CD14-positive monocyte (primary cell): ENCODE measurements at places on chromosomes 6 and 20.

- no peak for DNase-seq
These were observed 9.2 kb upstream of the FAM83C start for GRCh38 chr20:35301426-35301825.

DNA sequence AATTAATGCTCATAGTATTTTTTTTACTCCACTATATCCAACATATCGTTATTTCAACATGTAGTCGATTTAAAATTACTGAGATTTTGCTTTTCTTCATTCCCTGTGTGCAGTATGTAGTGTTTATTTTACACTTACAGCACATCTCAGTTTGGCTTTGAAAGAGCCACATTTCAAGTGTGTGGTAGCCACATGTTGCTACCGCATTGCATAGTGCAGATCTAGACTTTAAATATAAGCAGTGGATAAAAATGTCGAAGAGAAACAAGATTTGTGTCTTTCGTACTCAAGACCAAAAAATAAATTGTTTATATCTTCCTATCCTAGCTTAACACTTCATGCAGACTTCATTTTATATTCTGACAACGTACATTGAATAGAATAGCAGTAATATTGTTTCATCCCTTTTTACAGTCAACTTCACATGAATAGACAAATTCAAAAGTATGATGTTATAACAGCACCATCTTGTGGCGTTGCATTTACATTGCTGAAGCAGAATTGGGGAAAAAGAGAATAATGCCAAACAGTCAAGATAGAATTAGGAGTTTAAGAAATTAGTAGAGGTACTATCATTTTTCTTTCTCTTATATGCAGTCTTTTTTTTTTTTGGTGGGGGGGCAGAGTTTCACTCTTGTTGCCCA is 29.9 kb downstream of the FBXO5 start:
- no peak for DNase-seq

- no peak for DNase-seq
These were observed 46.1 kb downstream of the KIAA0319 start for GRCh38 chr6:24599686-24600399.

DNA sequence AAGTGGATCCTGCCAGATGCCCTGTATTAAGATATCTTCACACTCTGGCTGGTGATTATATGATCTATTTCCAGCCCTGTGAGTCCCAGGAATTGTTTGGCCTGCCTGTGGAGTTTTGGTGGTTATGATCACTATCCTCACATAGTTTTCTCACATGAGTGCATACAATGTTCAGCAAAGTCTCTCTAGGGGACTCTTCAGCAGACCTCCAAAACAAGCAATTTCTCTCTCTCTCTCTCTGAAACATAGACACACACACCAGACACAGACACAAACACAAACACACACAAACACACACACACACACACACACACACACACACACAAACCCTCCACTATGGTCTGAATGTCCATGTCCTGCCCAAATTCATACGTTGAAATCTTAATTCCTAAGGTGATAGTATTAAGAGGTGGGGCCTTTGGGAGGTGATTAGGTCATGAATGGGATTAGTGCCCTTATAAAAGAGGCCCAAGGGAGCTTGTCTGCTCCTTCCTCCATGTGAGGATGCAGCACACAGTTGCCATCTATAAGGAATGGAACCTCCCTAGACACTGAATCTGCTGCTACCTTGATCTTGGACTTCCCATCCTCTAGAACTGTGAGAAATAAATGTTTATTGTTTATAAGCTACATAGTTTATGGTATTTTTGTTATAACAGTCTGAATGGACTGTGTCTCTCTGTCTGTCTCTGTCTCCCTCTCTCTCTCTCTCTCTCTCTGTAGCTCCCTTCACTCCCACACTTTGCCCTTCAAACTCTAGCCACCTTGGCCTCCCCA is 22.0 kb upstream of the SYNJ2 start:
- no peak for DNase-seq

- no peak for DNase-seq
These were observed 449 bp upstream of the AVP start for GRCh38 chr20:3084986-3085360.

- no peak for DNase-seq
These were observed 64.8 kb upstream of the POU3F2 start for GRCh38 chr6:98769546-98769945.

- peak; percentile 21 for DNase-seq
These were observed 28.0 kb downstream of the IL22RA2 start for GRCh38 chr6:137145421-137145820.

GRCh38 chr6:21753241-21754108 is 159.9 kb downstream of the SOX4 start:
- no peak for DNase-seq

GRCh38 chr6:40353967-40354452 is 233.2 kb downstream of the LRFN2 start:
- DNase-seq, result no peak

- DNase-seq, result no peak
These were observed 19.6 kb upstream of the CLIC5 start for GRCh38 chr6:46035242-46035641.

- peak; percentile 42 for DNase-seq
These were observed at the start of gene ANKEF1 for GRCh38 chr20:10034717-10035571. Gene ANKEF1, plus strand, starts transcription at chr20:10034987. Its CDS starts 3,315 bp downstream, at chr20:10038302.

- DNase-seq, result no peak
These were observed 416.8 kb upstream of the SPTLC3 start for GRCh38 chr20:12591949-12592470.

GRCh38 chr6:1801401-1801800 is 191.7 kb downstream of the FOXC1 start:
- DNase-seq, result no peak

- DNase-seq, result no peak
These were observed 335.1 kb downstream of the PREX1 start for GRCh38 chr20:48492715-48493070.

GRCh38 chr6:43262000-43262779 is 18.9 kb downstream of the TTBK1 start:
- no peak for DNase-seq

DNA sequence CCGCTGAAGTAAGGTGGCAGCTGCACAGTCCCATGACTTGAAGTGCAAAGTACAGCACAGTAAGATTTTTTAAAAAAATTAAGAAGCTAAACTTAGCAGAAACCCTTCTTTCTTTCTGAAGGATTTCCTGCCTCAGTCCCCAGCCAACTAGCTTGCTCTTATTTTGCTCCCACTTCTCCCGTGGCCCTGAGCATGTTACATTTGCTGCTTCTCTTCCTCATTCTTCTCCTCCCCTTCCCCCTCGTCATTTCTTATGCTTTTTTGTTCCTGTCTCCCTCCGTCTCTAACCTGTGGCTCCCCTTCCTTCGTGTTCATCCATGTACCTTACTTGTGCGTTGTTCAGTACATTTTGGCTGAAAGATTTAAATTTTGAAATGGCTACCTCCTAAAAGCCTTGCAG is 123.0 kb downstream of the SASH1 start:
- DNase-seq, result no peak

- no peak for DNase-seq
These were observed 435.0 kb downstream of the HAO1 start for GRCh38 chr20:7505152-7505834.

- DNase-seq, result no peak
These were observed 630 bp downstream of the PPP1R3G start for GRCh38 chr6:5085648-5086293.

GRCh38 chr6:21654361-21654760 is 60.8 kb downstream of the SOX4 start:
- no peak for DNase-seq

DNA sequence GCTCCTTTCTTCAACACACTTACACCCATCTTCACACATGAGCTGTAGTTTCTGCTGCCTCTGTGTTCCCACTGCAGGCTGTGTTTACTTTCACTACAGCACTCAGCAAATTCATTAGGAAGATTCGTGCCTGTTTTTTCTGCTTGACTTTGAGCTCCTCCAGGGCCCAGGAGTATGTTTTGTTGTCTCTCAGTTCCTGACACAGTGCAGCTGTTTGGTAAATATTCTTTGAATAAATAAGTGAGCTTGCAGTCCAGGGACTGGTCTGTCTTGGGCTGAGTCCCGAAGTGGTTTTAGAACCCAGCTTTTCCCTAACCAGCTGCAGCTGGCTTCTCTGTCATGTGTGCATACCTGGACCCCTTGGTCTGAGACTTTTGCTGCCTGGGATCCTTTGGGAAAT is 46.6 kb upstream of the CCN6 start:
- no peak for DNase-seq

- no peak for DNase-seq
These were observed 35.0 kb downstream of the E2F3 start for GRCh38 chr6:20436719-20437118.

- no peak for DNase-seq
These were observed 217.5 kb downstream of the TENT5A start for GRCh38 chr6:81534934-81535465.

GRCh38 chr6:113894712-113895674 is 37.8 kb downstream of the MARCKS start:
- DNase-seq, result no peak

DNA sequence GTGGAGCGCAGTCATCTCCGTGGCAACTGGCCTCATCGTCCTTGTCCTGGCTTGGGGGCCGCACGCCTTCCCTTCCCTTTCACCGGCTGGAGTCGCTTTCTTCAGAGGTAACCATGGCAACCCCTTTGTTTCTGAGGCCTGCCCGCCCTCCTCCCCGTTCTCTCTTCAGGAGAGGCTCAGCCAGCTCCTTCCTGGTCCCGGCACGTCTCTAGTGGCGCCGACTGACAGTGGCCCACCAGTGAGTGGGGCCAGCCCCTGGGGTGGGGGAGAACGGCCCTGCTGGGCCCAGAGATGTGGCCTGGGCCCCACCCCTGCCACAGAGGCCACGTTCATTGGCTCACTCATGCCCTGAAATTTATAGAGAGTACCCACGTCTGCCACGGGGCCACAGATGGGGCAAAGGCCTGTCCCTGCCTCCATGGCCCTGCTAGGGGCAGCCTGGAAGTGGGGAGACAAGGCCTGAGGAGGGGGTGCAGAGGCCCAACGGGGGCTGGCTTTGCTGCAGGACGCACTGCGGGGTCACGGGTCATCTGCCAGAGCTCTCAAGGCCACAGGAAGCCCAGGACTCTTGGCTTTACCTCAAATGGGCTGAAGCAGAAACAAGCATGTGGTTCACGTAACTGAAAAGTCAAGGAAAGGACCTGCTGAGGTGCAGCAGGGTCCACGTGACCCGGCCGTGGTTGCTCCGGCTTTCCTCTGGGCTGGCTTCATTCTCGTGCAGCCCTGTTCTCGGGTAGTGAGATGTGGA is 1.4 kb upstream of the OSBPL2 start:
- DNase-seq, result no peak

GRCh38 chr6:169972736-169973135 is 221.3 kb downstream of the ERMARD start:
- DNase-seq, result no peak

DNA sequence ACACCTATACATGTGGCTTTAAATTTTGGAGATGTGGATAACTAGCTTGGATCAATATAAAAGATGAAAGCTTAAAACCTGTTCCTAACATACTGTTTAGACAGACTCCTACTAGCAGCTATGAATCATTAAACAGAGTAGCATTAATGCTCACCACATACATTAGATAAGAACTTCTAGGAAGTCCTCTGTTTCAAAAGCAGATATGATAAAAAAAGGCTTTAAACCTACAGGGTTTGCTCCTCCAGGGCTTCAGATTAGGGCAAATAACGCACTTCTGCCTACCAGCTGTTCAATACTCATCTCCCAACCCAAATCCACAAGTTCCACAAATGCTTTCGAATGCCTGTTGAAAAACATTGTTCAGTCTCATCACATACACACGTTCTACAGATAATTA is 1.5 kb downstream of the REPS1 start:
- DNase-seq, result no peak
